Right lobe of liver (tissue), 6 donors: ENCODE measurements at places on chromosomes 3 and 15. TPM values are rescaled to one million over a fixed set of nuclear protein-coding genes. Genes with fewer than 3 reads are reported as not detected.

Gene GOLGA8Q
- total RNA-seq: 0.71 TPM

Gene FBXO40
- not detected for total RNA-seq

- no peaks in the 10 kb centered on the region for H3K36me3 ChIP-seq
- no peak overlapping the region for H3K4me3 ChIP-seq
- H3K27ac ChIP-seq: no peak overlapping the region
- H3K4me1 ChIP-seq: no peaks in the 10 kb centered on the region
- no peak for DNase-seq
Measured at GRCh38 chr15:68184616-68185480, 20.3 kb downstream of the CALML4 start.

GRCh38 chr3:99920481-99921376, 103.1 kb downstream of the CMSS1 start:
- H3K27ac ChIP-seq: peak overlapping the region; percentile 56
- H3K27me3 ChIP-seq: no peaks in the 10 kb centered on the region
- H3K4me3 ChIP-seq: no peak overlapping the region
- peaks cover 19% of the 10 kb centered on the region for H3K4me1 ChIP-seq
- peak; percentile 86 for DNase-seq

DNA sequence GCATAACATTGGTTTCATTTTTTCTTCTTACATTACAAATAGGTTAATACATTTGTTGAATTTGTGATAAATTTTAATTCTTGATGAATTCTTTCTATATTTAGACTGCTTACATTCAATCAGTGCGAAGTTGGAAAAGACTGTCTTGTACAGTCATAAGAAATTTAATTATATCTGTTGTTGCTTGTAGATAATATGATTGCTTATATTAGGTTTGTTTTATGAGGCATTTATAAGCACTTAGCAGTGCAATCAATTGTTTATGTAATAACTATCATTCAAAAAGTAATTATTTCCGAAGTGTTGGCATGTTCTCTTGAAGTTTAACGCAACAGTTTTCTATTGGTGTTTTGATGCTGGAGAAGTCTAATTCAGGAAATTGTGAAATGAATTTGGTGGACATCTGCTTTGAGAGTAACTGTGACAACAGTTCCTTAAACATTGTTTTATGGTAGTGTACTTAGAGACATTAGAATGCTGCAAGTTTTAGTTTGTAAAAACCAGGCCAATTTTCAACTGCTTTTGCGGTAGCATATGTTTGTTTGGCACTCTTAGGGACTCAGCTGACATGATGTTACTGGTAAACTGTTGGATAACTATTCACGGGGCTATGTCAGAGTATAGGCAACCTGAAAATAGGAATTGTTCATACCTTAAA, 99.7 kb downstream of the NAALADL2 start:
- H3K4me3 ChIP-seq: no peak overlapping the region
- H3K36me3 ChIP-seq: no peaks in the 10 kb centered on the region
- no peak overlapping the region for H3K27ac ChIP-seq
- no peaks in the 10 kb centered on the region for H3K4me1 ChIP-seq
- H3K27me3 ChIP-seq: no peaks in the 10 kb centered on the region
- no peak for DNase-seq
